Stimulated activated CD8-positive, alpha-beta memory T cell treated with anti-CD3 and anti-CD28 coated beads, Interleukin-15, amount 100 ng/mL, for 4 hours (primary cell): ENCODE measurements at places on chromosomes 7 and 10.

- no peak for DNase-seq
Measured at GRCh38 chr7:47669178-47669891, 87.4 kb upstream of the TNS3 start.

DNA sequence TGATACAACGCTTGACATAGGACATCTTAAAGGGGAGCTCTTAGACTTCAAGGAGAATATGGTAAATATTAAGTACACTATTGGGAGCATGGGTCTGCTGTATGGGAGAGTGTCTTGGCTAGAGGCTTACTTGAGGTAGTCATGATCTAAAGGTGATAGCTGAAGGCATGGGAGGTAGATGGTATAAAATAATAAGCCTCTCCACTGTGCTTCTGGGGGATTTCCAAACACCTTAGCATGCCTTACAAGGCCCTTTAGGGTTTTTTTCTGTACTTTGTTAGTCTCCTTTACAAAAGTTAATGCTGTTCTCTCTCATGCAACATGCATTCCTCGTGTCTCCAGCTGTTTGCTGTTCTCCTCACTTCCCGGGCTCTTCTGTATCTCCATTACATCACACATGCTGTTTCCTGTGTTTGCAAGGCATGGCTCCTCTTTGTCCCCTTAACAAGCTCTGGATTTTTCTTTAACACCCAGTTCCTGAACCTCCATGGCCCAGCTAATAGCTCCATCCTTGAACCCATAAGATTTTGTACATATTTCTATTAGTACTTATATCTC is 449.7 kb downstream of the AUTS2 start:
- DNase-seq = no peak

- DNase-seq = no peak
Measured at GRCh38 chr10:71846816-71847215, 4.2 kb downstream of the PSAP start.

DNA sequence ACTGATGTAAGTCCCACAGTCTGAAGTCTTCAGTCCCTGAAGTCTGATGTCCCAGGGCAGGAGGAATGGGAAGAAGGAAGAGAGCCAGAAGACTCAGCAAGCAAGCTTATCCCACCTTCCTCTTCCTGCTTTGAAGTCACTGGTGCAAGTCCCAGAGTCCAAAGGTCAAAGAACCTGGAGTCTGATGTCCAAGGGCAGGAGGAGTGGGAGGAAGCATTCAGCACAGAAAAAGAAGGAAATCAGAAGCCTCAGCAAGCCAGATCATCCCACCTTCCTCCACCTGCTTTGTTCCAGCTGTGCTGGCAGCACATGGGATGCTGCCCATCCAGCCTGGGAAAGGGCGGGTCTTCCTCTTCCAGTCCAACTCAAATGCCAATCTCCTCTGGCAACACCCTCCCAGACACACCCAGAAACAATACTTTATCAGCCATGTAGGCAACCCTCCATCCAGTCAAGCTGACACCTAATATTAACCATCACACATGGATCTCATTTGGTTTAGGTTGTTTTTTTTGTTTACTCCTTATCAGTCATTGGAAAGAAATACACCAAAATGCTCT is 50.9 kb downstream of the ADAM12 start:
- no peak for DNase-seq
